ENCODE measurements at places on chromosomes 3 and 15.

DNA sequence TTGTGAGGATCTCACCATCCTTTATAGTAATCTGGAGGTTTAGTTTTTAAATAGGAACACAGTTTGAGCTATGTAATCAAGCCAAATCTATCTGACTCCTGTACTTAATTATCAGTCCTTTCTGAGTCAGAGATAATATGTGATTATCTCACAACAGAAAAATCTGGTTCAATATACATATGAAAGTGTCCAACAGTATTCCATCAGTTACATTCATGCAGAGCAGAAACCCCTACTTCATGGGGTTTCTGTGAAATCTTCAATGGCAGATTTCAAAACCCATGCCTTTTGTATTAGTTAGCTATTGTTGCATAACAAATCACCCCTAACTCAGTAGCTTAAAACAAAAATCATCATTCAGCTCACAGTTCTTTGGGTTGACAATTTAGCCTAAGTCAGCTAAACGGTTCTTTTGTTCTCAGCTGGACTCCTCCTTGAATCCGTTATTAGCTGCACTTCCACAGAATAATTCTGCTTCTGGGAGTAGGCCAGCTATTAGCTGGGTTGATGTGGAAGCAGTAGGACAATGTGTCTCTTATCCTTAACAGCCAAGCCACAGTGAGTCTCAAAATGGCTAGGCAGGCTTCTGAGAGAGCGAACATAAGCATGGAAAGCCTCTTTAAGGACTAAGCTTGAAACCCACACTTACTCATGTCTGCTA lies 42.9 kb upstream of the ARPP21 start:
- no peak for DNase-seq

DNA sequence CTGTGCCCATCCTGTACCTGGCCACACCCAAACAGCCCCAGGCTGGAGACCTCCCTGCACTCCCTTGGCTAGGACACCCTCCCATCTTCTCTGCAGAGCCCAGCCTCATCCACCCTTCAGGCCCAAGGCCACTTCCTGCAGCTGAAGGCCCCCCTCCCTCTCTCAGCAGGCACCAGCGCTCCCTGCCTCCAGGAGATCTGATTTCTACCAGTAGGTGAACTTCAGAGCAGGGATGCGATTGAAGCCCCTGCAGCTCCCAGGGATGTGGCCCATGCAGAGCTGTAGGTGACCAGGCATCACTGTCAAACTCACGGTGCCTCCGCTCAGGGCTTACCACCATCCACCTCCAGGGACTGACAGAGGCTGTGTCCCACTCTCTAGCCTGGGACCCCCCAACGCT lies 96.3 kb downstream of the NUP210 start:
- DNase-seq: no peak

DNA sequence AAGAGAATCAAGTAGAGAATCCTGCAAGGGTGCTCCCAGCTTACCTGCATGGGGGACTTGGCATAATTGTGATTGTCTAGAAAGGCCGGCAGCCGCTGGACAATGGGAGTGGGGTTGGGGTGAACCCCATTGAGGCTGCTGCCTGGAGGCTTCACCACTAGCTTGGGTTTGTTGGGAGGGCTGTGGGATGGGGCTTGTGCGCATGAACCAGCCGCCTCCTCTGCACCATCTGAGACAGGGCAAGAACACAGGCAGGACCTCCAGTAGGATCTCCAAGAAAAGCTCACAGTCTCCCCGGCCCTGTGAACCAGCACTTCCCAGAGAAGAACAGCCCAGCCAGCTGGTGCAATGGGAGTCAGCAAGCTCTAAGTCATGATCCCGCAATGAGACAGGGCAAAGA lies 39.8 kb downstream of the SEMA3G start:
- DNase-seq: peak; percentile 28

DNA sequence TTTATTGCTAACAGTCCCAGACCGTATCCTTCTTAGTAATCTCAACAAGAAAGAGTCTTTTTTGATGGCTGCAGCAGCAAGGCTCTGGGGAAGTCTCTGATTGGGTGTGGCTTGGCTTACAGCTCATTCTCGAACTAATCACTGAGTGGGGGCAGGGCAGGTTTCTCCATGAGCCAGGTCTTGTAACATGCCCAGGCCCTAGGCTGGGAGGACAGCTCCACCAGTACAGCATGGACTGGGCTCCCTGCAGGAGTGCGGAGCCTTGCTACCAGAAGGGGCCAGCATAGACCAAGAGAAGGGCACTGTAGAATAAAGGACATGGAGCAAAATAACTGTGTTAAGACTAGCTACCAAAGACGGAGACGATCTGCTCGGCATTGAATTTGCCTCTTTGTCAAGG lies 7.2 kb downstream of the CD276 start:
- peak; percentile 60 for DNase-seq

GRCh38 chr3:119279101-119279554 lies 15.1 kb upstream of the ARHGAP31 start:
- DNase-seq: peak; percentile 68
